ENCODE measurements at places on chromosomes 4 and X. TPM values are rescaled to one million over a fixed set of nuclear protein-coding genes. Genes with fewer than 3 reads are reported as not detected.

GRCh38 chr4:165541851-165542459, 163.1 kb downstream of the CPE start:
- DNase-seq = no peak

Gene KIAA1210
- not detected for total RNA-seq

Gene HELQ
- total RNA-seq = 8.8 TPM

GRCh38 chr4:184617600-184618196, 31.5 kb downstream of the CASP3 start:
- no peak for DNase-seq

Gene DAPP1
- 0.16 TPM for total RNA-seq

DNA sequence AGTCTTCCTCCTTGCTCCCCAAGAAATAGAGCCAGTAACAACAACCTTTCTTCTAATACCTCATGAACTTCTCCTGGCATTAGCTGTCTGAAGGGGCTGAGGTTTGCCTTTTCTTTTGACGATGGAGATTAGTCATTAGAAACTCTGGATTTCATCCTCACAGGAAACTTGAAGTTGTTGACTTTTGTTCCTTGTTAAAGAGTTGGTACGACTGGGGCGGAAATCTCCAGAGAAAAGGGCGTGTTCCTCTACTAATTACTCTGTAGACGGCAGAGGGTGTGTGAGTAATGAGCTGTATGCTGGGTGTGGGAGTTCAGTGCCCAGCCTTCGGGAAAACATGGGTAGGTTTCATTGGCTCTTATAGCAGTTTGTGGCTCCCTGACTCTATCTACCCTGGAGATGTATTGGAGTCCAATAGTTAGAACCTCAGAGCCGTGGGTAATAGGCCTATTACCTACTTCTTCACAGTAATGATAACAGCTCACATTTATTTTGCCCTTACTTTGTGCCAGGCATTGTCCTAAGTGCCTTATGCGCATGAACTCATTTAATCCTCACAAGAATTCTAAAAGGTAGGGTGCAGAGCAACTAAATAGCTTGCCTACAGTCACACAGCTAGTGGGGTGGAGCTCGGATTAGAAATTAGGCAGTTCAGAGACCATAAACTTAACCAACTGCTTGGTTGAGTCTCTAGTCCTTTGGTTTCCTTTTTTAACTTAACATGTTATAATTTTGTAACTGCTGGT, 23.4 kb downstream of the TMEM164 start:
- no peak for DNase-seq

Gene PCYT1B
- 2.9 TPM for total RNA-seq

Gene USP46
- total RNA-seq = 10.2 TPM

DNA sequence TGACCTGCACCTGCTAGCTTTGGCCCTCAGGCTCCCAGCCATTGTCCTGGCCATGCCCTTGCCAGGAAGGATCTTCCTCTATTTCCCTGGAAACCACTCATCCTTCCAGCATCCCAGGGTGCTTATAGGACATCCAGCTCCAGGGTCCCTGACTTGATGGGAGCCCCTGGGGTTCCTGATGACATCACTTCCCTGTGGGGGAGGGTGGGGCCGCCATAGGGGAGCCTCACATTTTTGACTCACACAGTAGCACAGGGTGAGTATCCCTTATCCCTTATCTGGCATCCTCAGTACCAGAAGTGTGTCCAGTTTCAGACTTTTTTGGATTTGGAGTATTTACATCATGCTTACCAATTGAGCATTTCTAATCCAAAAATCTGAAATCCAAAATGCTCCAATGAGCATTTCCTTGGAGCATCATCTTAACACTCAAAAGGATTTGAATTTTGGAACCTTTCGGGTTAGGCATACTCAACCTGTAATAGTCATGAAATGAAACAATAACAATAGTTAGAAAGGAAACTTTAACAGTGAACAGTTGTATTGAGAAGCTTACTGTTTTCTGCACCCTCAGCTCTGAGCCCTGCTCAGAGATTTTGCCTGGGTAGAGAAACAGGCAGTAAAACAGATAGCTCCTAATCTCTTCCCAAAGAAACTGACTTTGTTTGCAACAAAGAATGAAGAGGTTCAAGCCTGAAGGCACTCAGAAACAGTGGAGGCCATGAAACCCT, 22.1 kb downstream of the TNIP2 start:
- DNase-seq = no peak

DNA sequence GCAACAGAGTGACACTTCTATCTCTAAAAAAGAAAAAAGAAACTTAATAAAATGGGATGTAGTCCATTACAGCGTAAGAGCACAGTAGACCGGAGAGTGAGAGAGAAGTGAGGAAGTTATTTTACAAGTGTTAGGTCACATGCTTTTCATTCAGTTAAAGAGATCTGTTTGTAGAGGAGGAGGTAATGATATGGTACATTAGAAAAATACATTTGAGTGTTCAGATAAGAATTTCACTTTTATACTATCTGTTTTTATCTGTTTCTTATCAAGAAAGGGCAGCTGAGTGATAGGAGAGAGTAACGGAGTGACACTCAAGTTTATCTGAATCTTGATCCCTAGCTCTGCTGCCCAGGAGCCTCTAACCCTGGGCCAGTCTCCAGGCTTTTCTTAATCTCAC, 38.9 kb downstream of the FNIP2 start:
- DNase-seq = no peak

GRCh38 chrX:148574237-148574973, 74.0 kb downstream of the AFF2 start:
- DNase-seq = no peak

- DNase-seq = no peak
Observed at GRCh38 chrX:20218836-20219505, 47.7 kb downstream of the RPS6KA3 start.

Gene NXF2B
- not detected for total RNA-seq

- no peak for DNase-seq
Observed at GRCh38 chr4:145497199-145498149, 15.8 kb downstream of the SMAD1 start.

Gene TENM3
- 6.1 TPM for total RNA-seq

DNA sequence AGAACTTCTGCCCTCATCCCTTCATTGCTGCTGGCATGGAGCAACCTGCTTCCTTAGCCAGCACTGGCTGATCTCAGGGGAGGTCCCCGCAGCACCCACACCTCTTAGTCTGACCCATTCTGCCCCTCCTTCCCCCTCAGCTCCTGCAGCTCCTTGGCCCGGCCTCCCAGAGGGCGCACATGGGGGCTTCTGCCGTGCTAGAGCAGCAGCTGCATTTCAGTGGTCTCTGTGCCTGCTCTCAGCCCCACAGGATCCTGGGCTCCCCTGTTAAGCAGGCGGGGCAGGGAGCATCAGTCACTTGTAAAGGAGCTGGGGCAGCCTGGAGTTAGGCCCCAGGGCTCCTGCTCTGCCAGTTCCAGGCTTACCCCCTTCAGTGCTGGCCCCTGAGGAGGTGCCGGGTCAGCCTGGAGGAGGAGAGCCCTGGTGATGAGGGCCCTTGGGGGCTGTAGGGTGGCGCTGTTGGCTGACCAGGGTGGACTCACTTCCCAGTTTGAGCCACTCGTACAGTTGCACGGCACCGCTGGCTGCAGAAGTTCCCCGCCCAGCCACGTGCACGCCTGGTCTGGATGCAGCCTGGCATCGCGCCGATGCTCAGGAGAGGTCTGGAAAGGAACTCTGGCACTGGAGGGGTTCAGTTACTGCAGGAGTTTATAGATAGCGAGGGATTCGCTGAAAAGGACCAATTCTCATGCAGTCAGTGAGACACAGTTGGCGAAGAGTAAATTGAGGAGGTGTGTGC, 85.1 kb upstream of the PSAPL1 start:
- no peak for DNase-seq

- DNase-seq = no peak
Observed at GRCh38 chr4:15213302-15213970, 211.2 kb downstream of the CPEB2 start.

Gene KCNE5
- total RNA-seq = not detected

Gene UGT2A1
- not detected for total RNA-seq

DNA sequence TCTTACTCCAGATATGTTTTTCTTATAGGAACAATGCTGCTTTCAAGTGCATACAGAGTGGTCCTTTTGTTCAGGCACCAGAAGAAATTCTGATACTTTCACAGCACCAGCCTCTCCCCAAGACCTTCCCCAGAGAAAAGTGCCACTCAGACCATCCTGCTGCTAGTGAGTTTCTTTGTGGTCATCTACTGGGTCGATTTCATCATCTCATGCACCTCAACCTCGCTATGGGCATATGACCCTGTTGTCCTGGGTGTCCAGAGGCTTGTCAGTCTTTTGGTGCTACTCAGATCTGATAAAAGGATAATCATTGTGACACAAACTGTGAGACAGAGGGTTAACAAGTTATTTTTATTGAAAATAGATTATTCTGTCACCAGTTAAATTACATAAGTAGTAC, 39.5 kb downstream of the WDR13 start:
- DNase-seq = no peak

- no peak for DNase-seq
Observed at GRCh38 chrX:83336454-83336853, 171.6 kb upstream of the POU3F4 start.

Measured in pancreas (tissue), 10 donors.